ENCODE measurements at places on chromosomes 7 and 10.

DNA sequence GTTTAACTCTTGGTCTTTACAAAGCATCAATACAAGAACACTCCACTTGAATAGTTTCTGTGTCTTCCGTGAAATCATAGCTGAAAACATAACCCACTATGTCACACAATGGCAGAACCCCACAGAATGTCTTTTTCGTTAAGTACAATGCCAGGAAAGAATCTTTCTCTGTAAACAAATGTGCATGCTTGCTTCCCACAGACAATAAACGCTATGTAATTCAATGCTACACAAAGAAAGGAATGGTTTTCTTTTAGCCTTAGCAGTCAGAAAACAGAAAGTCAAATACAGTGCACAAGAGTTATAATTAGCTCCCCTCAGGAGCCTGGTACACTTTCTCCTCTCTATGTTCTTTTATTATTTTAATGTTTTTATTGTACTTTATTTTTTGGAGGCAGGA is 186.1 kb downstream of the SRPK2 start:
- no peak for DNase-seq

DNA sequence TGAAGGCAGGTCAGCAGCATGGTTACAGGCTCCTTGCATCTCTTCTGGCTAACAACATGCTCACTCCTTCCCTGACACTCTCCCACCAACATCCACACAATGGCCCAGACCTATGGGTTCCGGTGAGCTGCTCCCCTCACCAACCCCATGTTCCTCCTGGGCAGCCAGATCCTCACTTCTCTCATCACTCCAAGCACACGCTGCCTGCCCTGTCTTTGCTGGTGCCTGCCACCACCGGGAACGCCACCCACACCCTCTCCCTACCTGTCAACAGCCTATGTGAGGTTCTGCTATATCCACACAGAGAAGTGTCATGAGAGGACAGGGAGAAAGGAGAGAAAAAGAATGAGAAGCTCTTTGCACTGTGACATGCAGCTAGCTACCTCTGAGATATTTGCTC is 14.6 kb downstream of the PARP12 start:
- DNase-seq, result no peak

GRCh38 chr7:3207387-3207902 is 93.6 kb upstream of the SDK1 start:
- no peak for DNase-seq

- no peak for DNase-seq
Measured at GRCh38 chr10:125232841-125233240, 72.5 kb upstream of the CTBP2 start.

GRCh38 chr7:74023092-74023536 is 4.9 kb upstream of the ELN start:
- DNase-seq, result no peak

DNA sequence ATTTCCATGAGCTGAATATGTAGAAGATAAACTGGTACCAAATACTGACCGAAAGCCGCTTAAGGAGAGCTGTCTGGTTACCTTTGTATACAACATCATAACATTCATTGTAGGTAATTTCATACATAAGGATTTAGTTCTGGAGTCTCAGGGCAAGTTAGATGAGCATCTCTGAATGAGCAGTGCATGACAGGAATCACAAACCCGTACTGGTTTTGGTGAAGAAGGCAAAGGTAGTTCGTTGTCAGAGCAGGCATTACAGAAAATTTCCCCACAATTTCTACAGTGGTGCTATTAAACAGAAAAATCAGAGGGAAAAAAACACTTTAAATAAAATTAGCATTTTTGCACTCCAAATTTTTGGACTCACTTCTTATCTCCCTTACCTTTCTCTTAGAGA is 12.9 kb upstream of the PBLD start:
- no peak for DNase-seq

- no peak for DNase-seq
Measured at GRCh38 chr7:155285423-155285822, 12.3 kb upstream of the INSIG1 start.
